ENCODE measurements at places on chromosomes 1 and 21.
A peak's percentile ranks its signal among the peaks of the same experiment; 100 is the strongest.

- no peak for DNase-seq
Observed at GRCh38 chr1:94332952-94333351, 85.2 kb upstream of the ABCD3 start.

- DNase-seq = peak; percentile 1
Observed at GRCh38 chr1:36966242-36966641, 68.1 kb downstream of the GRIK3 start.

- peak; percentile 90 for DNase-seq
Observed at GRCh38 chr1:100187912-100188311, 9.9 kb upstream of the LRRC39 start.

DNA sequence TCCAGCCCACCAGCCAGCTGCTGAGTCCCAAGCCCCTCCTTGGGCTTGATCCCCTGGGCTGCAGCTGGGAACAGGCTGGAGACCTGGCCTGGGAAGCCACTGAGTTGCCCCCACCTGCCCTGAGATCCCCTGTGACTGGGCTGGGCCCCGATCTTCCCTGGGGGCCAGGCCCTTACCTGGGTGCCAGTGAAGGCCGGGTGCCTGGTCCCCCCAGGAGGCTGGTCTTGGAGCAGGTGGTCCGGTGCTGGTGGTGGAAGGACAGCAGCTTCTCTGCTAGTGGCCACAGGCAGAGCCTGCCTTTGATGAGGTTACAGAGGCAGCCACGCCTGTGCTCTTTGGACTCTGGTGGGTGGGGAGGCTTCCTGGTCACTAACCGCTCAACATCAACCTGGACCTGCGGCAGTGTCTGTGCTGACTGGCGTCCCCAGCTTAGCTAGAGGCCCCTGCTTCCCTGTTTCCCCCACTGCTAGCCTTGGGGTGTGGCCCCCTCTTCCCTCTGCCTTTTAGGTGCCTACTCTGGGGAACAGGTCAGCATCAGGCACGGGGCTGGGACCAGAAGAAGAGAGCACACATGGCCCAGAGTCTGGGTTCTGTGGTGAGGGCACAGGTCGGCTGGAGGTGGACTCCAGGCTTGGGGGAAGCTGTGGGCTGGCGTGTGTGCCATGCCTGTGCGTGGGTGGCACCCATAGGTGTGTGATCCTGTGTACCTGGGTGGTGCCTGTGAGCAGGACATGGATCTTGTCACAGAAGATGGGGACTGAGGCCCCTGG lies at the start of gene EPS8L3:
EPS8L3 (minus strand) TSS at position 278 of the 770 bp plus-strand sequence. CDS start 2,174 bp downstream, outside the sequence.
- no peak for DNase-seq

GRCh38 chr1:110190282-110190929 lies 19.7 kb upstream of the KCNC4 start:
- peak; percentile 71 for DNase-seq

GRCh38 chr1:214362188-214362882 lies 81.4 kb downstream of the SMYD2 start:
- DNase-seq = peak; percentile 97

DNA sequence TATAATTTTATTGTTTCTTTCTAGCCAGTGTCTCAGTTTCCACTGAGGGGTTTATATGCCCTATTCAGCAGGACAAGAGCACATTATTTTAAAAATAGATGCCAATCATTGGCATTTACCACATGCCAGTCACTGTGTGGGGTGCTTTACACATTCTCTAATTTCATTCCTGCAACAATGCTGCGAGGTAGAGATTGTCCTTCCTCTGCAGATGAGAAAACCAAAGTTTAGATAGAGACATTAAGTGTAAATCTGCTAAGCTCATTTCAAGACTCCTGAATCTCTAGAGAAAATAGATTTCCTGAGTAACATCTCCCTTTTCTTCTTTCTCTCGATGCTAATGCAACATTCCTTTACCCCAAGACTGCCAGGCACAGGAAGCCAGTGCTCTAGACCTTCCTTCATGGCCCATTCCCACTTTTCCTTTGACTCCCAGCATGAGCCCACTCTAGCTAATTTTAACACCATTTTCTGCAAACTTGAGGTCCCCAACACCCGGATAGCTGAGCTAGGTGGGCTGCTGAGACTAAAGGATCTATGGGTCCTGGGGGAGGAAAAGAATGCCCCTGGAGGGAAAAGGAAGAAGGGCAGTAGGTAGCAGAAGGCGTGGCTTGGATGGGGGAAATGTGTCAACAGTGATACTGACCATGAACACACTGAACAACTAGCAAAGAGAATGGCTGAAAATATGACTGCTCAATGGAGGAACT lies 50.0 kb downstream of the SH3GLB1 start:
- DNase-seq = no peak

DNA sequence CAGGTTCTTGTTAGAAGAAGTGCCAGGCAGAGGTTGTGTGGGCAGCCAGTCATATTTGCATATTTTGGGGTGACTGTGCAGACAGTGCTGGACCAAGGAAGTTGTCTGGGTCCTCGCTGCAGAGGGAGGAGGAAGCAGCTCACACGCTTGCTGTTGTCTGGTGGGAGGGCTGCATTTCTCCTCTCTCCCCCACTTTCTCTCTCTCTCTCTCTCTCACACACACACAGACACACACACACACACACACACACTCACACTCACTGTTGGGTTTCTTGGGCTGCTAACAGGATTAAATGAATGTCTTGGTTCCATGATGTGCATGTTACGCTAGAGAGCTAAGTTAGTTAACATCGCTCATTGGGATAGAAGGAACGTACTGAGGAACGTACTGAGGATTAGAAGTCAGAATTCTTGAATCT lies 72.9 kb downstream of the AGPAT3 start:
- no peak for DNase-seq

DNA sequence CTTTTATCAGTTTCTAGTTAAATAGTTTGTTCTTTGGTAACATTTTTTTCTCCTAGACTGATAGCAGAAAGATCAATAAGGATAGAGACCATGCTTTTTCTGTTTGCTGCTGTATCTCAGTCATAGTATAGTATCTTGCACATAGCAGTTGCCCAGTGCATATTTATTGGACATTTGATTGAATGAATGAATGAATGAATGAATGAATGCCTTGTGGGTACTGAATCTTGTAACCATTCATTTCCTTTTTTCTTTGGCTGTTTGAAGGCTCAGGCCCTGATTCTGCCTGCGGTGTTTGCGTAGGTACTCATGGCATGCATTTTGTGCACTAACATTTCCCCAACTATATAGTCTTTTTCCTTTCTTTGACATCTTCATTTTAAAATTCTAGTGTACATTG lies 83.9 kb downstream of the ST3GAL3 start:
- no peak for DNase-seq

- DNase-seq = no peak
Observed at GRCh38 chr21:22342889-22343288, 1344.7 kb downstream of the NCAM2 start.

Measured in myocyte (in vitro differentiated cells).